Daoy (cell line): ENCODE measurements at places on chromosomes 1 and 21.
A peak's percentile ranks its signal among the peaks of the same experiment; 100 is the strongest.

DNA sequence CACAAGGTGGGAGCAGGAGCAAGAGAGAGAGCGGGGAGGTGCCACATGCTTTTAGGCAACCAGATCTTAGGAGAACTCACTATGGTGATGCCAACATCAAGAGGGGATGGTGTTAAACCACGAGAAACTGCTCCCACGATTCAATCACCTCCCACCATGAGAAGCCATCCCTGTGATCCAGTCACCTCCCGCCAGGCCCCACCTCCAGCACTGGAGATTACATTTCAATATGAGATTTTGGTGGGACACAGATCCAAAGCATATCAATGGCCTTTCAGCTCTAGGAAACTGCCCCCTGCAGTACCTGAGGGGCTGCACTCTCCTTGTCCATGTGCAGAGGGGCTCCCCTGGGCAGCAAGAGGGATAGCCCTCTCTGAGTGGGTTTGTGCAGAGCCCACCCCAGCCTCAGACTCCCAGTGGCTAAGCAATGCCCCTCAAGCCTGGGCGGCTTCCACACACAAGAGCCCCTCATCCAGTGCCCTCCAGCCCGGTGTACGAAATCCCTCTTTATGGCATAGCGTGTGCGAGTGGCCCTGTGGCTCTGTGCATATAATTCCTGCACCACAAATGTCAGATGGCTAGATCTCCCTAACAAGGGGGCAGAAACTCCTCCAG, 15.5 kb upstream of the PRDM16 start:
- no peak for DNase-seq

DNA sequence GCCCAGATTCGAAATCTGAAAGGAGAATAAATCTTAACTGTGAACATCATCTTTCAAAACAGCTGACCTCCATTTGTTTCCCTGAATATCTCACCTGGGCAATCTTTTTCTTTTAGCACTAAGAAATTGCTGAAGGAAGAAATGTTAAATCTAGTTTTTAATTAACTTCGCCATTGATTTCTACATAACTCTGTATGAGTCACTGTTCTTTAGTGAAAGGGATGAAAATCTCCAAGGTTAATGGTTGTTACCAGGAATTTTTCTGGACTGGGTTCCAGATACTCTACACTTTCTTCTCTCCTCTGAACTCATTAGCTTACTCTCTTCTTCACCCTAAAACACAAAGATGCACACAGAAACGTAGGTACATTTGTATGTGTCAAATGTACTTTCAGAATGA, 235.7 kb downstream of the BACH1 start:
- DNase-seq: no peak

DNA sequence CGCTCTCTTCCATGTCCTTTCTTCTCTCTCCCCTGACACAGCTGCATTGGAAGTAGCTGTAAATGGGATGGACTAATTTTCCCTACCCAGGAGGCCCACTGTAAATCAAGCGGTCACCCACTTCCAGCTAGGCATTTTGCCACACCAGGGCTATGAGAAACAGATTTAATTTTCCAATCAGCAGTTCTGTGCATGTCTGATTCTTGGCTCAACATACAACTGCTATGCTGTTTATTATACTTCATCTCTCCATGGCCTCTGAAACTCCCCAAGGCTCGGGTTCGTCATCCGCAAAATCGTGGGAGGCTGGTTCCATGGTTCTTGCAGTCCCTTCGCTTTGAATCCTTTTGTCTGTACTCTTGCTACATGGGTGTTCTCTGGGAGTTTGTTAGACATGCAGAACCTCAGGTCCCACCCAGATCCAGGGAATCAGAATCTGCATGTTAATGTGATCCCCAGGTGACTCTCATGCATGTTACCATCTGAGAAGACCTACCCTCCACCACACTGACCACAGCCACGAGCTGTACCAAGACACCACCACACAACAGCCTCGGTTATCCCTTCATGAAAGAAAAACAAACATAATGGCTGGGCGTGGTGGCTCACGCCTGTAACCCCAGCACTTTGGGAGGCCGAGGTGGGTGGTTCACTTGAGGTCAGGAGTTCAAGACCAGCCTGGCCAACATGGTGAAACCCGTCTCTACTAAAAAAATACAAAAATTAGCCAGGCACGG, 190.5 kb downstream of the GABPA start:
- DNase-seq: no peak

- no peak for DNase-seq
These were observed 46.0 kb upstream of the POFUT2 start for GRCh38 chr21:45333583-45334121.

GRCh38 chr1:3198371-3199271, 129.6 kb downstream of the PRDM16 start:
- DNase-seq: no peak

GRCh38 chr1:232669981-232670747, 40.2 kb upstream of the SIPA1L2 start:
- peak; percentile 92 for DNase-seq
